Activated naive CD4-positive, alpha-beta T cell treated with Interleukin-2 at 50 U/mL for 16 hours (primary cell): ENCODE measurements at places on chromosomes 4 and X.

DNA sequence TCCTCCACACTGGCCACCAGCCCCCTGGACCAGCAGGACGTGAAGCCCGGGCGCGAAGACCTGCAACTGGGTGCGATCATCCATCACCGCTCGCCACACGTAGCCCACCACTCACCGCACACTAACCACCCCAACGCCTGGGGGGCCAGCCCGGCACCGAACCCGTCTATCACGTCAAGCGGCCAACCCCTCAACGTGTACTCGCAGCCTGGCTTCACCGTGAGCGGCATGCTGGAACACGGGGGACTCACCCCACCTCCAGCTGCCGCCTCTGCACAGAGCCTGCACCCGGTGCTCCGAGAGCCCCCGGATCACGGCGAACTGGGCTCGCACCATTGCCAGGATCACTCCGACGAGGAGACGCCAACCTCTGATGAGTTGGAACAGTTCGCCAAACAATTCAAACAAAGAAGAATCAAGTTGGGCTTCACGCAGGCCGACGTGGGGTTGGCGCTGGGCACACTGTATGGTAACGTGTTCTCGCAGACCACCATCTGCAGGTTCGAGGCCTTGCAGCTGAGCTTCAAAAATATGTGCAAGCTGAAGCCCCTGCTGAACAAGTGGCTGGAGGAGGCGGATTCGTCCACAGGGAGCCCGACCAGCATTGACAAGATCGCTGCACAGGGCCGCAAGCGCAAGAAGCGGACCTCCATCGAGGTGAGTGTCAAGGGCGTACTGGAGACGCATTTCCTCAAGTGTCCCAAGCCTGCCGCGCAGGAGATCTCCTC is 600 bp downstream of the POU3F4 start:
- no peak for DNase-seq

- no peak for DNase-seq
Observed at GRCh38 chr4:79823148-79823763, 249.8 kb downstream of the ANTXR2 start.

- DNase-seq = no peak
Observed at GRCh38 chr4:138405466-138405891, 163.3 kb upstream of the SLC7A11 start.

DNA sequence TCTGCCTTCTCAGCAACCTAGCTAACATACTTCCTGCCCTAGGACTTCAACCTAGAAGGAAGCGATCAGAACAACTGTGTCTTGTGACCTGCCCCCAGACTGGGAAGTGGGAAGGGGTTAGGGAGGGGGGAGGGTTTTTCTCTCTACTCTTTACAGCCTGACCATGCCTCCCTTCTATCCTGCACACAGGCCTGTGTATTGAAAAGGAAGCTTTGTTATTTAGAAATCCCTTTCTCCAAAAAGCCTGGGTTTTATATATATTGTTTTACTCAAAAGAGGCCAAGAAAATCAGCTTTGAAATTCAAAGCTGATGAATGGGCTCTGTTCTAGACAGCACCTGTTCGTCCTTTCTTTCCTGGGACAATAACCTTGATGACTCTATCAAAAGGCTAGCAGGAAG is 35.2 kb upstream of the SMS start:
- DNase-seq = no peak

- no peak for DNase-seq
Observed at GRCh38 chrX:9538544-9539045, 73.7 kb downstream of the TBL1X start.

GRCh38 chr4:102168580-102168979 is 176.7 kb downstream of the SLC39A8 start:
- no peak for DNase-seq

- DNase-seq = no peak
Observed at GRCh38 chrX:126985027-126985426, 165.5 kb downstream of the PRR32 start.

DNA sequence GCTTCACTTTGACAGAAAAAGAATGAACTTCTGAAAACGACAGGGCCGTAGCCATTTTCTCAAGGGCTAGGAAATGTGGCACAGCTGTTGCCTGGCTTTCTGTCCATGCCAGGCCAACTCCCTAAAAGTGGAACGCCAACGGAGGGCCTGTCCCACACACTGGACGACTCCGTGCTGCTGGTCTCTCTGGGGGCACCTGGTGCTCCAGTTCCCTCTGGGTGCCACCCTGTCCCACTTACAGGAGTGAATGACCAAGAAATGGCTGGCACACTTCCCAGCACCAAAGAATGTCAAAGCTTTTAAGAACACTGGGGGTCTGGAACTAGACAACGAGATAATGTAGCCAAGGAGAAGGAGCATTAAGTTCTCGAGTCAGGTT is 40.9 kb downstream of the GATB start:
- DNase-seq = no peak

GRCh38 chr4:153209410-153209809 is 5.2 kb downstream of the TRIM2 start:
- DNase-seq = no peak

DNA sequence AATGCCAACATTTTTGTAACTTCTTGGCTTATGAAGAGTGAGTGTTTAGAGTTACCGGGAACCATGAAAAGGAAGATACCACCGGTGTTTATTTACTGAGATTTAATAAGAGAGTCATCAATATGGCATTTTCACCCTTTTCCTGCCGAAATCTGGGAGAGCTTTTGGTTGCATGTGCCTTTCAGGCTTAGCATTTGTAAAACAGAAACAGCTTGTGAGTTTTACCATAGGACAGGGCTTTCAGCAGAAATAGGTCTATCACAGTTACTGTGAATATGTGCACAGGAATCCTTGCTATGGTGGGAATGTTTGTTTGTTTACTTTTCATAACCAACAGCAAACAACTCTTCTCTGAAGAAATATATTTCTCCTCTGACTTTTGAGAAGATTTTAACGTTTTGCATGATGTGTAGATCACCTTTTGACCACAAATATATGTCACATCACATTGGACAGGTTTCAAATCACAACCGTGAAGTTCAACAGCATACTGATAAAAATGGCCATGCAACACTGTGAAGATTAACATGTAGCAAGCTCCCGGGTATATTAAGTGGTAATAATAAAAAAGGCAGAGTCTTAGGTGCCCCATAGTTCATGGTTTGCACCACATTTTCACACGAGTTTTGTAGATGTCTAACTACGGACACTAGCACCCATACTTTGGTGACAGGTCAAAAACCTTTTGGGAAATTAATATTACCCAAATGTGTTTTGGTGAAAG is 21.3 kb downstream of the ARHGAP24 start:
- DNase-seq = no peak

GRCh38 chrX:97685753-97686152 is 802.0 kb downstream of the RPA4 start:
- peak; percentile 1 for DNase-seq

- DNase-seq = no peak
Observed at GRCh38 chr4:66182636-66183035, 512.3 kb upstream of the EPHA5 start.

DNA sequence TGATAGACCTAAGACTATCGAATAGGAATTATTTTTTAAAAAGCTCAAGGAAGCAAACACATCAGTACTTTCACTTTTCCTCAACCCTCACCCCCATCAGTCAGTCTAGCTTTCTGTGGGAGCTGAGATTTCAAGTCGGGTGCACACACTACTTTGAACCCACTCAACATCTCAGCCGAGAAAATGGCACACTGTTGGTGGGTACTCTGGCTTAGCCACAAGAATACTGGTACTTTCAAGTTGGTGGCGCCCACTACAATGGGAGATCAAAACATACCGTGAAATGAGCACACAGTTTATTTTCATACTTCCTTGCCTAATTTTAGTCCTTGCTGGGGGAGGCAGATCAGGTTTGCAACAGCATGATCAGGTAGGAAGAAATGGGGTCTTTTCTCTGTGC is 10.2 kb downstream of the CD40LG start:
- peak; percentile 38 for DNase-seq

DNA sequence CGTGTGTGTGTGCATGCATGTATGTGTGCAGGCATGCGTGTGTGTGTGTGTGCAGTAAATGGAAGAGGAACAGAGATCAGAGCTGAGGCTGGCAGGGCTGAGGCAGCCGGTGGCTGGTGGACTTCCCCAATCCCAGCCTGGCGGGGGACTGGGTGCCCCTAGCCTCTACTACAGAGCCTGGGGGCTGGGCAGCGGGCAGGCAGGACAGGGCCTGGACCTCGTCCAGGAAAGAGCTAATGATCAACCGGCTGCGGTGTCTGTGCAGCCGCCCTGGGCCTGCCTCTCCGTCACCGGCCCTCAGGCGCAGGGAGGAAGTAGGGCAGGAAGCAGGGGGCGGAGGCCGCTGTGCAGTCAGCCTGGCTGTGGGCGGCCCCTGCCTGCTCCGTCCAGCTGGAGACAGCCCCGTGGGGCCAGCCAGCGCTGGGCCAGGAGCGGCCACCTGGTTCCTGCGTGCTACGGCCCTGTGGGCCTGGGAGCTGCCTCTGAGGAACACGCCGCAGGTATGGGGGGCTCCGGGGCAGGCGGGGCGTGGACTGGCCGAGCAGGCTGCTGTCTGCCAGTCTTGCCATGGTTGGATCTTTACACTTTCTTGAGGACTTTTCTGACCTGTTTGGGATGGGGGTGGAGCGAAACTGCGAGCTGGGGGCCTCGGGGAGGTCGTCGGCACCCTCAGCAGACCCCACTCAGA is at the start of gene SH3TC1:
TSS of gene SH3TC1 (plus strand) at position 385 of the 688 bp plus-strand sequence. CDS start 5,905 bp downstream, outside the sequence.
- DNase-seq = peak; percentile 69

DNA sequence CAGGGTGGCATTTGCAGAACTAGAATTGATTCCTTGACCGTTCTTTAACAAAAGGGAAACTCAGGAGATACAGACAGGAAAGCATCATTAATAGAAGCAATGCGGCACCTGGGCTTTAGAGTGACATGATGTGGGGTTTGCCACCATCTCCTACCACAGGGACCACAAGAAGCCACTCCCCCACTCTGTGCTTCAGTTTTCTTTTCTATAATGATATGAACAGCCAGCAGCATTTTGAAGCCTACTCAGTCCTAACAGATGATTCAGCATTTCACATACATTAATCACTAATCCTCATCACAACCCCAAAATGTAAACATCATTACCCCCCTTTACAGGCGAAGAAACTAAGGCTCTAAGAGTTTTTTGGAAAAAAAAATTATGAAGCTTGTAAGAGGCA is 22.9 kb downstream of the CCDC149 start:
- DNase-seq = no peak

GRCh38 chrX:135975421-135975820 is 1.6 kb upstream of the MMGT1 start:
- no peak for DNase-seq

DNA sequence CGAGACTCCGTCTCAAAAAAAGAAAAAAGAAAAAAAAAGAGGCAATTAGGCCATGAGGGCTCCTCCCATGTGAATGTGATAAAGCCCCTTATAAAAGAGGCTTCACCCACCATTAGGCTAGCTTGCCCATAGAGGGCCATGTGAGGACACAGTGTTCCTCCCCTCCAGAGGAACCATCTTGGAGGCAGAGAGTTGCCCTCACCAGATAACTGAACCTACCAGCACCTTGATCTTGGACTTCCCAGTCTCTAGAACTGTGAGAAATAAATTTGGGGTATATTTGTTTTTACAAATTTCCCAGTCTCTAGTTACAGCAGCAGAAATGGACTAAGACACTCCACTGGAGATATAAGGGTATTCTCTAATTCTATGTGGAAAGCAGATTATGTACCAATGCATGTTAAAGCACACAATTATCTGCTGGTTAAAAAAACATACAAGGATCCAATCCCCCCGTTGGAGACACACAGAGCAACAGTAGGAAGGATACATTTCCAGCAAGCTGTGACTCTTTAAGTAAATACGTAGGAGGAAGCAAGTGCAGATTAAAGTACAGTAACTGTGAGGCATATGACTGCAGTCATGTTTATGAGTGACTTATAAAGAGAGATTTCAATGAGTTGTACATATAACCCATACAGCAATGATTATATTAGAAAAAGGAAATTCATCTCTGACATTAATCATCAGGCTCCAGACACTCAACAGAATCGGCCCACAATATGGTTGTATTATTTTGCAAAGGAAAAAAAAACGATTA is 21.4 kb downstream of the SH3RF1 start:
- no peak for DNase-seq

GRCh38 chrX:112450810-112451209 is 228.9 kb downstream of the LHFPL1 start:
- no peak for DNase-seq

DNA sequence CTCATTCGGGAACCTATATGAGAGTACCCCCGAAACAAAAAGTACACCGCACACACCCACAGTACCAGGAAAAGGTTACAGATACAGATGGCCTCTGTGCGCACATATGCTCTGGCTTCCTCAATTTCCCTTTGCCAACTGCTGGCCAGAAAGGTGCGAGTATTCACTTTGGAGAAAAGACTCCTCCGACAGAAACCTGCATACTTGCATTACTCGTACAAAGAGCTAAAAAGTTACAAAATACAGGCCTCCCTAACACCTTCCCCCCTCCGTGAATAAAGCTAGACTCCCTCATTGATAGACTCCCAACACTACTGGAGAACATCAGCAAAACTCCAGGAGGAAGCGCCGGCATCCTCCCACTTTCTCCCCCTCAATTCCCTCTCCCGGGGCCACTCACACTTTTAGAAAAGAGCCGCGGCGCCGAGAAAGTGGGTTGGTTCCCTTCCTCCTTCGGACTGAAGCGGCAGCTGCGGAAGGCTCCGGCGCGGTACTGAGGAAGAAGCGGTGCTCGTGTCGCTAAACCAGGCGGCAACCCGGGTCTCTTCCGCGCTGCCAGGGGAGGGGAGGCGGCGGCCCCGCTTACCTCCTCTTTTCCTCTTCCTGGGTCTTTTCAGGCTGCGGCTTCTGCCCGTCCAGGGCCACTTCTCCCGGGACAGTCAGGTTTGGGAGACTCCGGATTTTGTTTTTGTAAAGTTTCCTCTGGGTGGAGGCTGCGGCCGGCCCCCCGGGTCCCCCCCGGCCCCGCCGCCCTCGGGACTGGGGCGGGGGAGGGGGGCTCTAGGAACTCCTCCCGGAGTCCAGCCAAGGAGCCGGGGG is 1.1 kb downstream of the FBXW7 start:
- peak; percentile 55 for DNase-seq

- no peak for DNase-seq
Observed at GRCh38 chr4:166421556-166422156, 548.6 kb downstream of the TLL1 start.

DNA sequence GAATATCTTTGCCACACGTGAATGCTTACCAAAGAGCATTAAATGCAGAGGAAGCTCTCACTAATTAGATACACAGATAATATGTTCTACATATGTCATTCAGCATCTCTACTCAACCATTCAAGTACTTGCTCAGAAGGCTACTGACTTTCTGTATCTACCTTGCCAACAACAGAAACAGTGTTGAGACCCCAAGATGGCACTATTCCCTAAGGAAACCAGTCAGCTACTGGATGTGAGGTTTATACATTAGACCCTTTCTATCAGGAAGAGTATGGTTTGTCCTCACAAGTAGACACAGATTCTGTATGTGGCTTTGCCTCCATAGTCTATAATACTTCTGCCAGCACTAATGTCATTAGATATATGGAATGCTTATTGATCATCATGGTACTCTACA is 443.9 kb upstream of the INTU start:
- DNase-seq = no peak

- no peak for DNase-seq
Observed at GRCh38 chr4:155777971-155778735, 19.3 kb downstream of the GUCY1B1 start.

- no peak for DNase-seq
Observed at GRCh38 chr4:168907119-168907698, 102.8 kb downstream of the CBR4 start.

- no peak for DNase-seq
Observed at GRCh38 chr4:823176-823760, 2.7 kb downstream of the CPLX1 start.

GRCh38 chrX:40469316-40469715 is 111.5 kb upstream of the ATP6AP2 start:
- DNase-seq = no peak
